Stomach (tissue), 19 donors: ENCODE measurements at places on chromosomes 6 and 20. TPM values are rescaled to one million over a fixed set of nuclear protein-coding genes. Genes with fewer than 3 reads are reported as not detected.
A peak's percentile ranks its signal among the peaks of the same experiment; 100 is the strongest.

DNA sequence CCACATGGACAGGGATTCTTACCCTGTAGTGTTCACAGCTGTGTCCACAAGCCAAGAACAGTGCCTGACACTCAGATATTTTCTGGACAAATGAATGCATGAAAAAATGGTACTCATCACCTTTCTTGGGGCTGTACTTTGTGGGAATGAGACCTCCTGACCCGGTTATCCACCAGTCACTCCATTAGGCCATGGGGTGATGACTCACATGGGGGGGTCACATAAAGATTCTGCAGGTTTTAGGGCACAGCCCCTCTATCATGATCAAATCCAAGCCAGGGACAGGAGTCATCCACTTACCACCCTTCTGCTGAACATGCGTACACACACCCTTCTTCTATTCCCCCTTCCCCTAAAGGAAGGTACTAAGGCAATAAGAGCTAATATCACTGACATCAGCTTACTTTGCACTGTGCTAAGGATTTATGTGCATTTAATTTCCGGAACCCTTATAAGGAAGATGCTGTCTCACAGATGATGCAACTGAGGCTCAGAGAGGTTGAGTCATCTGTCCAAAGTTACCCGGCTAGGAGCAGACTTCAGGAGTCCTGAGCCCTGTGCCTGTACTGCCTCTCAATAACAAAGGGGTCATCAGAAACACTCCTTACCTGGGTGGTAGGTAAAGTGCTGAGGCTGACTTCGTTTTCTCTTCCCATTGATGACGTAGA is 107.8 kb downstream of the NFATC2 start:
- no peak for DNase-seq

- DNase-seq, result no peak
Observed at GRCh38 chr6:83770910-83771309, 62.0 kb upstream of the SNAP91 start.

DNA sequence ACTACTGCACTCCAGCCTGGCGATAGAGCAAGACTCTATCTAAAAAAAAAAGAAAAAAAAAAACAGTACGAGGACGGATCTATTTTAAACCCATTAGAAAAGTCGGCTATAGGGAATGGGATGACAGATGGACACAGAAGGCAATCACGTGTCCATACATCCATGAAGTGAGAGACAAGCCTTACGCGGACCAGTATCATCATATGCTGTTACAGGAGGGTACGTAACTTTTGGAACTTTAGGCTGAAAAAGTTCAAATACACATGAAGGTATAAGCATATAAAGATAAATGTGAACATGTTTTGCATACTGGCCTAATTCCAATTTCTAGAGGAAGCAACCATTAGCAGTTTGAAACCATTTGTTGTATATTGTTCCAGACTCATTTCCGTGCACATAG is 109.8 kb upstream of the EXOC2 start:
- DNase-seq, result no peak

- no peak for DNase-seq
Observed at GRCh38 chr20:4119854-4120209, 104.5 kb upstream of the RNF24 start.

DNA sequence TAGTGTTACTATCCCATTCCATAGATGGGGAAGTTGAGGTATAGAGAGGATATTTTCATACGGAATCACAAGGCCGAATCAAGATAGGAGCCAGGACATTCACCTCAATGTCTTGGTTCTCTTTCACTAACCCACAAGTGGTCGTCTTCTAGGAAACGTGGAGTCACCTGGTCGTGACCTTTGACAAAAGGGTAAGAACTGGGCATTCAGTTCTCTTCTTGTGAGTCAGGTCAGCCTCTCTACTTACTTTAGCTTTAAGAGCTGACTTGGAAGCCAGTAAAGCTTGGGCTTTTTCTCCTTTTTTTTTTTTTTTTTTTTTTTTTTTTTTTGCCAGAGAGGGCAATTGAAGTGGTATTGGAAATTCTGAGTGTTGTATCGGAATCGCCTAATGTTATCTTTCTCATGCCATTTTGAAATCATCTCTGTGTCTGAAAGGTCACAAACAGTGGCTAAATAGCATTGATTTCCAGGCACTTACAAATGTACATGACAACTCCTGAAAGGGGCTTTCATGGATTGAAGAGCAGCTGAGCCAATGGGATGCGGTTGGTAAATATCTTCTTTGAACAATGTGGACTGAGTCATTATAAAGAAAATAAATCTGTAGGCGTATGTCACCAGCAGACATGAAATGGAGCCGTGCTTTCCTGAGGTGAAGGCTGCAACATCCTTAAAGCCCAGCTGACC is 356.9 kb downstream of the KIF16B start:
- no peak for DNase-seq

GRCh38 chr20:63471002-63471716 is 1.3 kb downstream of the KCNQ2 start:
- DNase-seq, result no peak

GRCh38 chr6:39393075-39393474 is 70.6 kb upstream of the KCNK16 start:
- DNase-seq, result no peak

The FAM209B gene
- polyA plus RNA-seq, result 0.78 TPM

- no peak for DNase-seq
Observed at GRCh38 chr6:26270486-26270861, 94.5 kb upstream of the BTN3A2 start.

- no peak for DNase-seq
Observed at GRCh38 chr20:32609111-32609773, 24.1 kb upstream of the NOL4L start.

DNA sequence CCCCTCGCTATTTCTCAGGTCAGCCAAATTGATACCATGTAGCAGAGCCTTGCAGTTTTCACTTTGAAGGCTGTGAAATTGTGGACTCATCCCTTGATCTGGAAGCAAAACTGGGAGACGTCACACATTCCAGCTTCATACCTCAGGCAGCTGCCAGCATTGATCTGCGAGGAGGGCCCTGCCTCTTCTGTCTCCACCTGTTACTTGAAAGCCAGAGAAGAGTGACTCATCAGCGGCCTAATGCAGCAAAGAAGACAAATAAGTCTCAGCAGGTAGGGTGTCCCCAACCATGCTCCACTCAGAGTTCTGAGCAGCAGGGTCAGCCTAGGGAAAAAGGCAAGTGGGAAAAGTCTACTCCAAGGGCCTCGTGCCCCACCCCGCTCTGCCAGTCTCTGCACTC is 69.4 kb upstream of the BMP2 start:
- peak; percentile 36 for DNase-seq

DNA sequence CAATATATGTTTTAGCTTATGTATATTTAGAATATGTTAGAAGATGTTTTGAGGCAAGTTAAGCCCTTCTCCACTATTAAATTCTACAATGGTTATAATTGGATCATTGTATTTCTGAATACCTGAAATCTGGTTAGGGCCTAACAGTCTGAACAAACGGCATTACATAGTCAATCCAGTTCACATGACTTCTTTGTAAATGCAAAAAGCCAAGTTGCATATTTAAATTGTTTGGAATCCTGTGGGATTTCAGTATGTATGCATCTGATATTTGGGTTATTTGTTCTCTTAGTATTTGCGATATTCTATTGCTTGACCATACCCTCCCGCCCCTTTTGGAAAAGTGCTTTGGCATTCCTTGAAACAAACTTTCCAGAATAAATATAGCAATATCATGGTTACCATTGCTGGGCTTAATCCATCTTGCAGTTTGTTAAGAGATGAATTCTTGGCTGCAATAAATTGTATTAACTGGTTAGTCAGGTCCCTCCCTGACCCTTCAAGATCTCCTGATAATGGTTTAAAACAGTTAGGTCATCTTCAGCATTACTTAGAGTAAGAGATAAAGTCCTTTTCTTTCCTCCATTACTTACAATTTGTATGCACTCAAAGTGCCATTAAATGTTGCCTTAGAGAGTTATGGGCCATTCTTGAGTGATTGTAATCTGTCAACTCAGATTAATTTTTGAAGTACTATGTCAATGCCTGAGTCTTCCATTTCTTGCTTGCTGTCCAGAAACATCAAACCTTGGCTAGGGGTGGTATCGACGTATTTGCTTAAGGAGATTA is 36.5 kb downstream of the LRRC1 start:
- no peak for DNase-seq

DNA sequence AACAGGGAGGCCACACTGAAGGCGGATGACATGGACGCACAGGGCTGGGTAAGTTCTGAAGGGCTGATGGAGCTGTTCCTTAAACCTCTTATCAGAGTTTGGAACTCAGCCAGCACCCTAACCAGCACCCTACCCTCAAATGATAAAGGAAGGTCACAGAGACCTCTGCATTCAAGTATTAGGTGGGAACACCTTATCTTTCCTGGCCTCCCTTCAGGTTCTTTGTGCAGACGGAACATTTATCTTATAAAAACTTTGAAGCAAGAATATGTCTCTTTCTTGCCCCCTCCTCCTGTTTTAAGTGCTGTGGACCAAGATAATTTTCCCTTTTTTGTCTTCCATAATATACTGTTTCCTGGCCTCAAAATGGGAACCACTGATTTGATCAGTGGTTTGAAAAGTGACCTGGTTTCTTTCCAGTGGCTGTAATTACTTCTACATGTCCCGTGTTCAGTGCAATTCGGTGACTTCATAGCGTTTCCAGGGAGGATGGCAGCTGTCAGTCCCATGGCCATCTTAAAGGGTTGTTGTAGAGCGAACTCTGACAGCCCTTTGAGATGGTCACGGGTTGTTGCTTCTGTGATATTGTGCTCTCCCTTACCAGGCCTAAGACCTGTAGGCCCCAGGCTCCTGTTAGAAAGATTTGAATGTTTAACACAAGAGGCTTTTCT is 213.2 kb upstream of the MYLIP start:
- peak; percentile 29 for DNase-seq

The AGPAT4 gene
- polyA plus RNA-seq, result 0.46 TPM

The STMND1 gene
- not detected for polyA plus RNA-seq

The MEP1A gene
- not detected for polyA plus RNA-seq

- DNase-seq, result no peak
Observed at GRCh38 chr6:112475083-112475482, 128.0 kb downstream of the RFPL4B start.

GRCh38 chr6:39214846-39215639 is 14.2 kb downstream of the KCNK5 start:
- peak; percentile 79 for DNase-seq

DNA sequence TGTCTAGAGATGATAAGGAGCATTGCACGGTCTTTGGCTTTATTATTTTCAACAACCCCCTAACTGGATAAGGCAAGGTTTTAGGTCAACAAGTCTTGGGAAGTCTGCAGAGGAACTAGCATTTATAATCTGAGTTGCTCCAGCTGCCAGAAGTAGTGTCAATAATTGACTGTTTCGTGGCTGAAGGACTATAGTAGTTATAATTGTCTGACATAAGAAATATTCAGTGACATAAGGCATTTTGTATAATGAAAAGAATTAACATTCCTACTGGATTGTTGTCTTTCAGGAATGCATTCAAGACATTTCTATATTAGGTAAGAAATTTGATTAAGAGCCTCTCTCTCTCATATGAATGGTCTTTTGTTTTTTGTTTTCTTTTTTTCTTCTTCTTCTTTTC is 136.9 kb upstream of the SGK1 start:
- no peak for DNase-seq

GRCh38 chr6:136568129-136568528 is 17.9 kb upstream of the MAP7 start:
- no peak for DNase-seq

The SPAG4 gene
- 10.5 TPM for polyA plus RNA-seq

- peak; percentile 52 for DNase-seq
Observed at GRCh38 chr6:137589067-137589848, 95.1 kb upstream of the OLIG3 start.

The MUC22 gene
- polyA plus RNA-seq, result 0.65 TPM

The CDK19 gene
- 5.9 TPM for polyA plus RNA-seq

- DNase-seq, result no peak
Observed at GRCh38 chr6:125678601-125679000, 70.8 kb upstream of the HEY2 start.

DNA sequence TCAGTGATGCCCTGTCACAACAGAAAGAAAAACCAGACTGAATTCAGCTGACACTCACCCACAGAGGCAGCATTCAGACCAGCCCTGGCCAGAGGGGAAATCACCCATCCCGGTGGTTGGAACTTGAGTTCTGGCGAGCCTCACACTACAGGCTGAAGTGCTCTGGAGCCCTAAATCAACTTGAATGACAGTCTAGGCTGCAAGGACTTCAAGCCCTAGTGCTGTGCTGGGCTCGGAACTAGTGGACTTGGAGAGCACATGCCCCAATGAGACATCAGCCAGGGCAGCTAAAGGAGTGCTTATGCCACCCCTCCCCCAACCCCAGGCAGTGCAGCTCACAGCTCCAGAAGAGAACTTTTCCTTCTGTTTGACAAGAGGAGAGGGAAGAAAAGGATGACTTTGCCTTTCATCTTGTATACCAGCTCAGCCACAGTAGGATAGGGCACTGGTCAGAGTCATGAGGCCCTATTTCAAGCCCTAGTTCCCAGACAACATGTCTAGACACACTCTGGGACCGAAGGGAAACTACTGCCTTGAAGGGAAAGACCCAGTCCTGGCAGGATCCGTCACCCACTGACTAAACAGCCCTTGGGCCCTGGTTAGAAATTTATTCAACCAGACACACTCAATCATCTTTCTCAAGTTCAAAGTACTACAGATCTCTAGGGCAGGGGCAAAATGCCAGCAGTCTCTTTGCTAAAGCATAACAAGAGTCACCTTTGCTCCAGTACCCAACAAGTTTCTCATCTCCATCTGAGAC is 43.2 kb upstream of the PNRC1 start:
- DNase-seq, result no peak

The LTB gene
- 9.0 TPM for polyA plus RNA-seq

GRCh38 chr6:150345781-150346180 is 23.0 kb upstream of the IYD start:
- no peak for DNase-seq

DNA sequence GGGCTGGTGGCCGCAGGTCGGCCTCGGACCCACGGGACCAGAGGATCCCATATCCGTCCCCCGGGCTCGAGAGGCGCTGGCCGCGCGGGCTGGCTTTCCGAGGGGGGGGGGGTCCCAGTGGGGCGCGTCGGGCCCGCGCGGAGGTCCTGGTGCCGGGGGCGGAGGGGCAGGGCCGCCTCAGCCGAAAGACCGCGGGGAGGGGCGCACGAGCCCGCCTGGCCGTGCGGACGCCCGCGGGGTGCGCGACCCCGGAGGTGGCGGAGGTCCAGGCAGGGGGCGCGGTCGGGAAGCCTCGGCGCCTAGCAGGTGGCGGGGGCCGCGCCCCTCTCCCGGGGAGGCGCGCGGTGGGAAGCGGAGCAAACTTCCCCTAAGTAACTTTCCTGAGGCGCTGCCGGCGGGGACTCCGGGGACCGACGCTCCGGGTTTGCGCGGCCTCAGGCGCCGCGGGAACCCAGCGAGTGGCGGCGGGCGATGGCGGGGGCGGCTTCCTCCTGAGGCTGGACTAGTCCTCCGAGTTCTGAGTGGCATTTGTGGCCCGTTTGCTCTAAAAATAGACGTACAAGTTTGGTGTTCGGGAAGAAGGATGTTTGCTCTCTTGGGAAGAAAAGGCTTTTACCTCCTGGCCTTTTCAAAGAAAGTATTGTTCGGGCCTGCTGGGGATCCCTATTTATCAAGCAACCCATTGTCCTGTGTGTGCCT is 26.5 kb upstream of the BTBD3 start:
- DNase-seq, result peak; percentile 88
